ENCODE measurements at places on chromosomes 4 and X.

- no peak for DNase-seq
Observed at GRCh38 chrX:78322863-78323262, 4.5 kb downstream of the CYSLTR1 start.

DNA sequence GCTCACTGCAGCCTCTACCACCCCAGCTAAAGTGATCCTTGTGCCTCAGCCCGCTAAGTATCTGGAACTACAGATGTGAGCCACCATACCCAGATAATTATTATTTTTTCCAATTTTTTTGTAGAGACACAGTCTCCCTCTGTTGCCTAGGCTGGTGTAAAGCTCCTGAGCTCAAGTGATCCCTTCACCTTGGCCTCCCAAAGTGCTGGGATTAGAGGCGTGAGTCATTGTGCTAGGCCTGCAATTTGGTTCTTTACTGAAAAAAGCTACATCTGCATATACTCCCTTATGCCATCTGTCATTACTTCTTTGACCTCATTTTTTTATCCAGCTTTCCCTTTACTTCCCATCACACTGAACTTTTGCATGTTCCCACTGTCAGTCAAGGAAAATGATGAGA lies 2012.4 kb upstream of the IGFBP7 start:
- no peak for DNase-seq

DNA sequence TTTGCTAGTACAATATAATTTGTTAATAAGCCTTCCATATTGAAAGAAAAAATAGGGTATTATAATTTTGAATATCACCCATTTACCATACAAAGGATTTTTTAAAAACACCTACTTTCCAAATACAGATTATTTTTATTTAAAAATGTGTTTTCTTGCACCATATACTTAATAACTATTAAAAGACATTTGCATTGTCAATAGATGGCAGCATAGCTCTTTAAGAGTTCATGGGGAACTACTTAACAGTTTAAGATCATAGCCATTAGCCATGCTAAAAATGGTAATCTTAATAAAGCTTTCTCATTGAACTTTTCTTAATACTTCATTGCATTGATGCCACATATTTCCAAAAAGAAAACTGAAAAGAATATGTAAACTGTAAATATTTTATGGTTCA lies 1995.9 kb downstream of the C4orf33 start:
- no peak for DNase-seq

GRCh38 chr4:181569553-181569952 lies 673.6 kb upstream of the TENM3 start:
- no peak for DNase-seq

DNA sequence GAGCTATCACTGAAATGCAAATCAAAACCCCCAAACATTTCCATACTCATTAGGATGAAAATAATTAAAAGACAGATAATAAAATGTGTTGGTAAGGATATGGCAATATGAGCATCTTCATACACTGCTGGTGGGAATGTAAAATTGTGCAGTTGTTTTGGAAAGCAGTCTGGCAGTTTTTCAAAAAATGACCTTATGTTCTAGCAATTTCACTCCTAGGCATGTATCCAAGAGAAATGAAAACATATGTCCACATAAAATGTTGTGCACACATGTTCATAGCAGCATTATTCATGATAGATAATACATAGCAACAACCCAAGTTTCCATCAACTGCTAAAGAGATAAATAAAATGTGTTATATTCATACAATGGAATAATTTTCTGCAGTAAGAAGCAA lies 14.8 kb upstream of the GPRASP2 start:
- no peak for DNase-seq

GRCh38 chr4:147753047-147753446 lies 21.2 kb downstream of the ARHGAP10 start:
- DNase-seq, result no peak

DNA sequence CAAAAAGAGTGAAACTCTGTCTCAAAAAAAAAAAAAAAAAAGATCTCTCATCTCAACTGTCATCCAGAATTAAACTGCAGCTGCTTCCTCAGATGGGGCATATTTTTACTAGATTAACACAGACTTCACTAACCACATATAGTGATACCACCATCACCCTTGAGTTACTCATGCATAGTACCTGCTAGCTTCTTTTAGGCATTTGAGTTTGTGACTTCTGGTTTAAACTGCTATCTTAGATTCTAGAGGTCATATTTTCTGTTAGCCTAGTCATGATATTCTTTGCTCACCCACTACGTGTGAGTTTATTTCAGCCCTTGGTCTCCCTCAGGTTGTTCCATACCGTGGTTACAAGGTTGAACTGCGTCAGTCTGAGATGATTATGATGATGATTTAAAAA lies 154.9 kb upstream of the BMP3 start:
- DNase-seq, result no peak

- DNase-seq, result no peak
Observed at GRCh38 chr4:78512357-78512920, 39.1 kb upstream of the ANXA3 start.

- DNase-seq, result no peak
Observed at GRCh38 chr4:40228497-40229365, 31.9 kb downstream of the RHOH start.

DNA sequence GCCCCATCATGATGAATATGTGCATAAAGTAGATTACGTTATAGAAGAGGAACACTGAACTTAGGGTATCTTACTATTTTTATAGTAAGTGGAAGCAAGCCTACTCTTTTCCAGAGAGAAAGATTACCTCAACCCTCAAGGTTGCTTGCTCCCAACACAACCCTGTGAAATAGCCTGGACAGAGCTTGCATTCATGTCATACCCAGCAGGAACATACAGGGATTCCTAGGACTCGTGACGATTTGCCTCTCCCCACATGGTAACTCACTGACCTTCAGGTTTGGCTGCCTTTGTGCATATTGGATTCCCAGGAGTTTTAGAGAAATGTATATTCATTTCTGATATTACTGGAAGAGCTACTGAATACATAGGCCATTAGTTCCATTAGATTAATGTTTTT lies 80.5 kb downstream of the BLTP1 start:
- no peak for DNase-seq

GRCh38 chrX:118016422-118016821 lies 100.2 kb downstream of the KLHL13 start:
- no peak for DNase-seq

DNA sequence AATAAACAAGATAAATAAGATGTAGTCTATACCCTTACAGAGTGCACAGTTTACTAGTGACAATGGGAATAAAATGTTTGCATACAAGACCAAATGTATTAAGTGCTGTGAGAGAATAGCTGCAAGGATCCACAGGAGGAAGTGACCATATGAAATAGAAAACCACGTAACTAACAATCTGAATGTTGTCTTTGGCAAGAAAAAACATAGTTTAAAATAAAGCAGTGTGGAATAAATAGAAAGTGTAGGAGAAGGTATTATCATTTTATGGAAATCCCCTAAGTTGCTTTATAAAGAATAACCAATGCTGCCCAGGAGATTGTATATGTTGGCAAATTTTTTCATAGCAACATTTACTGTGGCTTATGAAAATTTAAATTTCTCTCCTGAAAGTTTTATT lies 116.1 kb downstream of the PCDH7 start:
- DNase-seq, result no peak

DNA sequence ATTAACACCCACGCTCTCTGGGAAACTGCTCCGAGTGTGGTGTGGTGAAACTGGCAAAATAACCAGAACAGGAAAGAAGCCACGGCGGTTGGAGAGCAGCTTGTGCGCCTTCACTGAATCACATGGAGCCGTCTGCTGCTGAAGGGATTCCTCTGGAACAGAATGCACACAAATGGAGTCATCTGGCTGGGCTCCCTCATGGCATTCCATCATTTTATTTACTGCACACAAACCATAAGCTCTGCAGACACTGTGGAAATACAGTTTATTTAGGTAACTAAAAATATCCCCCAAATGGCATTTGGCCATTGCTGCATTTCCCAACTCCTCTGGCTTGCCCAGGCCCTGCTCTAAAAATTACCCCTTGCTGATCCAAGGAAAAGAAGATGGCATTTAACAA lies 187.0 kb upstream of the S100G start:
- DNase-seq, result no peak

- no peak for DNase-seq
Observed at GRCh38 chr4:103197765-103198110, 405 bp downstream of the CENPE start.

DNA sequence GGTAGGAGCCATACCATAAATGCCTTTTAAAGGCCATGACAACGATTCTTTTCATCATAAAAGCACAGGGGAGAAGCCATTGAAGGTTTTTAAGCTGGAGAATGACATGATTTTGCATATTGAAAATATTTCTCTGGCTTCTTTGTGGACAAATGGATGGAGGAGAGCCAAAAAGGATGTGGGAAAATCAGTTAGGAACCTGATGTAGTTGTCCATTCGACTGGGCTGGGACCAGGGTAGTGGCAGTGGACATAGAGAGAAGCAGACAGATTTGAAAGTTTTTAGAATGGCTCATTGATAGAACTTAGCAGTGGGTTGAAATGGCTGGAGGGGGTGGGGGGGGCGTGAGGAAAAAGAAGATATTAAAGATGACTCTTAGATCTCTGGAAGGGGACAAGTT lies 19.7 kb upstream of the MSN start:
- DNase-seq, result no peak

DNA sequence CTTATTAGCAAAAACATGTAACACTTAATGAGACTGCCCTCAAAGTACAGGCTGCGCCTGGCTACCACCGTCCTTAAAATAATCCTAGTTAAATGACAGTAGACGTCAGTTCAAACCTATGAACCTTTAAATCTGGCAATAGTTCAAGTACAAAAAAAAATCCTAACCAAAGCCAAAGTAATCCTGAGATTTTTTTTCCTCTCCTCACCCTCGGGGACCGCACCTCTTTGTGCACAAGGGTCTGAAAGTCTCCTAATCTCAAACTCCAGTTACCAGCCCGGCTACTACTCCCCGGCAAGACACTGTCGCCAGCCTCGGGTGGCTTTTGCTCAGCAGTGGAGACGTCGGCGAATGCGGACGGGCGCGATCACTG lies 439 bp downstream of the SEC31A start:
- DNase-seq, result no peak

DNA sequence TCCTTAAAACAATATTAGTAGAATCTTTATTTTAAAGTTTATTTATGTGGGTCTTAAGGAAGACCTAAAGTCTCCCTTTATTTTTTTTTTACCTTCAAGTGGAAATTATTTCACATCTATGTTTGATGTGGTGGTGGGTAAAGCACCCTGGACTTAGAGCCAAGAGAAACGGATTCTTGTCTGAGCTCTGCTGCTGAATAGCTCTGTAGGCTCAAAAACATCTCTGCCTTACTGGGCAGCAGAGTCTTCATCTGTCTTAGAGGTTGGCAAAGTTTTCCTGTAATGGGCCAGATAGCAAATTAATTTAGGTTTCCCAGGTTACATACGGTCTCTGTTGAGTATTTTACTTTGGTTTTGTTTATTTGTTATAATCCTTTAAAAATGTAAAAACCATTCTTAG lies 136.5 kb downstream of the CEP135 start:
- no peak for DNase-seq

DNA sequence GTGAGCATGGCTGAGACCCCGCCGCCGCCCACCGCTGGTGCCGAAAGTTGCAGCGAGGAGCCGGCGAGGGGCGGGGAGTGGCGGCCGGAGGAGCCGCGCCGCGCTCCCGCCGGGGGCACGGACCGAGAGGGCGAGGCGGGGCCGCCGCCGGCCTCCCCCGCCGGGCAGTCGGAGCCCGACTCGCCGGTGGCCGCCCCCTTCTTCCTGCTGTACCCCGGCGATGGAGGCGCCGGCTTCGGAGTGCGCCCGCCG lies 16.5 kb downstream of the UTP3 start:
- no peak for DNase-seq

- no peak for DNase-seq
Observed at GRCh38 chr4:3217771-3218170, 31.2 kb upstream of the MSANTD1 start.

GRCh38 chr4:13399257-13399656 lies 84.9 kb downstream of the RAB28 start:
- DNase-seq, result no peak

DNA sequence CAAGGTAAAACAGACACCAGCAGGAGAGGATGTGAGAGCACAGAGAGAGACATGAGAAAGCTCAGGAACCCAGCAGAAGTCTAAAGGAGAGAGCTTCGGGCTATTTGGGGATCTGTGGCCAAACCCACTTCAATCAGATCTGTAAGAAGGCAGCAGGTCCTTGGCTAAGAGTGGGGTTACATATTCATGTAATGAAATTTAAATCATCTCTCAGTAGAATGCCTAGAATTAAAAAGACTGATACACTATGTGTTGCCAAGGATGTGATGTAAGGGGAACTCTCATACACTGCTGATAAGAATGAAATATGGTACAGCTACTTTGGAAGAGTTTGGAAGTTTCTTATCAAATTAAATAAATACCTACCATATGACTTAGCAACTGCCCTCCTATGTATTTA lies 35.8 kb downstream of the PDE5A start:
- no peak for DNase-seq

GRCh38 chr4:6956434-6957147 lies 47.0 kb downstream of the TBC1D14 start:
- no peak for DNase-seq

DNA sequence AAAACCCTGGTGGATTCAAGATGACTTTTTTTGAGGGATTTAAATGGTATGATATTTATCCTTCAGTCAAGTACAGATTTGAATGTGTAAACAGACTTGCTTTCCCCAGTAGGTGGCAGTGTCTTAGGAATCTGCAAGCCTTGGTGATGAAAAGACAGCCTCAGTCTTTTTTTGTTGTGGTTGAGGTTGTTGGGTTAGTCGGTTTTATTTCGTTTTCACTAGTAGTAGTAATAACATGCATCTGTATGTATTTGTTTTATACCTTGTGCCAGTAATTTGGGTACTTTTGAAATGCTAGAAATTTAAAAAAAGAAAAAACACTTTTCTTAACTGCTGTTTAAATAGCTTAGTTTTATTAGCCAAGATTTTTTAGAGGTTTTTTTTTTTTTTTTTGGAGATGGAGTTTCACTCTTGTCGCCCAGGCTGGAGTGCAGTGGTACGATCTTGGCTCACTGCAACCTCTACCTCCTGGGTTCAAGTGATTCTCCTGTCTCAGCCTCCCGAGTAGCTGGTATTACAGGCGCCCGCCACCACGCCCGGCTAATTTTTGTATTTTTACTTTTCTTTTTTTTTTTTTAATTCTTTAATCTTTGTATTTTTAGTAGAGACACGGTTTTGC lies 39.2 kb downstream of the COPS4 start:
- DNase-seq, result no peak

DNA sequence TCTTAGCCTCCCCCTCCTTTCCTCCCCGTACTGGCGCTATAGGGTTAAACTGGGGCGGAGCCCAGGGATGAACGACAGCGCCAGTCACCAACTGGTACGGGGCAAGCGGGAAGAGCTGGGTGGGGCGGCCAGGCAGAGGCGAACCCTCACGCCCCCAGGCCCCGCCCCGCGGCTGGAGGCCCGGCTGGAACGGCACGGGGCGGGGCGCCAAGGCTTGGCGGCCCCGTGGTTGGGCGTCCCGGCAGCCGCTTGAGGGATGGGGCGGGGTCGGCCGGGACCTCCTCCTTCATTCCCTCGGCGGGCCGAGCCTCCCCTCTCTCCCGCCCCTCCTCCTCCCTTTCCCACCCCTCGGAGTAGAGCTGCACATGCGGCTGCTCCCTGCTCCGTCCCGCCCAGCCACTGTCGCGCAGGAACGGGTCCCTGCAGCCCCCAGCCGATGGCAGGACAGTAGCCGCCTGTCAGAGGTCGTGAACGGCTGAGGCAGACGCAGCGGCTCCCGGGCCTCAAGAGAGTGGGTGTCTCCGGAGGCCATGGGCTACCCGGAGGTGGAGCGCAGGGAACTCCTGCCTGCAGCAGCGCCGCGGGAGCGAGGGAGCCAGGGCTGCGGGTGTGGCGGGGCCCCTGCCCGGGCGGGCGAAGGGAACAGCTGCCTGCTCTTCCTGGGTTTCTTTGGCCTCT lies at the start of gene EDA:
Gene EDA, plus strand, starts transcription at position 335 of the 678 bp plus-strand sequence.
- peak; percentile 27 for DNase-seq

Measured in ascending aorta (tissue), 2 donors.